H54 (cell line): ENCODE measurements at places on chromosomes 2 and 18.

GRCh38 chr2:37730037-37730818 is 58.8 kb upstream of the CDC42EP3 start:
- no peak for DNase-seq

- DNase-seq, result no peak
Measured at GRCh38 chr18:55206927-55207326, 247.7 kb upstream of the CCDC68 start.

- DNase-seq, result peak; percentile 53
Measured at GRCh38 chr2:100518801-100519200, 44.0 kb upstream of the PDCL3 start.

GRCh38 chr2:120169020-120169419 is 54.2 kb downstream of the TMEM185B start:
- no peak for DNase-seq

- peak; percentile 23 for DNase-seq
Measured at GRCh38 chr2:181106789-181107627, 126.6 kb downstream of the UBE2E3 start.

GRCh38 chr2:182920631-182921056 is 54.2 kb upstream of the FRZB start:
- DNase-seq, result no peak

DNA sequence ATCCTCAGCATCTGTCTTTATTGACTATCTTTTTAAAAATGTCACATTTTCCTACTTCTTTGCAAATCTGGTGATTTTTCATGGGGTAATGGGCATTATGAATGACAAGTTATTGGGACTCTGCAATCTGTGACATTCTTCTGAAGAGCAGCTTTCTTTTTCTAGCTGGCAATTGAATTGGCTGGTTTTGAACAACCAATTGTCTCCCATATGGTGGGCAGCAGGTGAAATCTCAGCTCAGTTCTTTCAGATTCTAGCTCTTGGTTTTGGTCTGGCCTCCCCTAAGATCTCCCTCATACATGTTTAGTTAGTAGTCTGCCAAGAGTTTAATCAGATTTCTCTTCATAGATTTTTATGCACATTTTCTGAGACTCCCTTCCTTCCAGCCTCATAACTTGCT is 107.9 kb upstream of the EPB41L3 start:
- no peak for DNase-seq

DNA sequence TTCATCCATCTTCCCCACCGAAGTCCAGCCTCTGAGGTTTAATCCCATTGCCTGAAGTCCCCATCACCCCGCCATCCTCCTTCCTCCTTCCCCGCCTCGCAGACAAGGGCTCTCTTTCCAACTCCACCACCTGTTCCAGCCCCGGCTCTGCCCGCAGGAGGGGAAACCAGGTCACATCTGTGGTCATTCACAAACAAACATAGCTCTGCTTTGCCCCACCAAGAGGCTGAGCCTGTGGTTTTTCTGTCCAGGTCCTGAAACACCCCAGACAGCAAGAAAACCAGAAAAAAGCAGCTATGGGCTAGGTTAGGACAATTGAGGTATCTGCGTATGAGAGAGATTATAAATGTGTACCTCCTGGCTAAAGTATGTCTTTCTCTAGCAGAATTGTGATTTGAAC is 144.7 kb downstream of the GLI2 start:
- no peak for DNase-seq

DNA sequence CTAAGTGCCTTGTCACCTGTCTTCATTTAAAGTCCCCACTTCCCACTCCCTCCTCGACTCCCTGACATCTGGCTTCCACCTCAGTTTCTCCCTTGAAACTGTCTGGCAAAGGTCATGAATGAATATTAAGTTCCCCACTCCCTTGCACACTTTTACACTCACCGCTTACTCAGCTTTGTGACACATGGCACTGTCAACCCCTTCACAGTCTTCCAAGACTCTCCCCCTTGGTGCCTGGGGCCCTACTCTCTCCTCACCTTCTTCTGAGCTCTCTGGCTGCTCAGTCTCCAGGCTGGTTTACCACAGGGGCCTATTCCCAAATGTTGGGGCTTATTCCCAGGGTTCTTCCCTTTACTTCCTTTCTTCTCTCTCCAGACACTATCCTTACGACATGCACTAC is 17.9 kb upstream of the PTPN4 start:
- DNase-seq, result no peak
